ENCODE measurements at places on chromosomes 13 and 19.

DNA sequence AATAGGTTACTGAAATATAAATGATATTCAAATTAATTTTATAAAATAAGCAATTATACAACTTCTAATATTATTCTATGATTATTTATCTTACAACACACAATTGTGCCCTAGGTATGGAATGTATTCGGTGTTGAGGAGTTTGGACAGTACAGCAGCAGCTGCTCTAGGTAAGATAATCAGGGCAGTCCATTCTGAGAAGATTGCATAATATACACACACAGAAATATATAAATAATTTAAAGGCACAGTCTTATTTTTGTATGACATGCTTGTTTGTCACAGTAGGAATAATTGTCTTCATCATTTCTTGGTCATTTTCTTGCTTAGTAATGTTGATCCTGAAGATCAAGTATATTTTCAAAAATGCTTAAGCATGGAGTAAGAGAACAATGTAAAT is 849.4 kb upstream of the MIR17HG start:
- no peaks in the 10 kb centered on the region for H3K27me3 ChIP-seq
- H3K4me1 ChIP-seq: no peaks in the 10 kb centered on the region
- H3K27ac ChIP-seq: no peak overlapping the region
- H3K36me3 ChIP-seq: no peaks in the 10 kb centered on the region
- no peak overlapping the region for H3K4me3 ChIP-seq

DNA sequence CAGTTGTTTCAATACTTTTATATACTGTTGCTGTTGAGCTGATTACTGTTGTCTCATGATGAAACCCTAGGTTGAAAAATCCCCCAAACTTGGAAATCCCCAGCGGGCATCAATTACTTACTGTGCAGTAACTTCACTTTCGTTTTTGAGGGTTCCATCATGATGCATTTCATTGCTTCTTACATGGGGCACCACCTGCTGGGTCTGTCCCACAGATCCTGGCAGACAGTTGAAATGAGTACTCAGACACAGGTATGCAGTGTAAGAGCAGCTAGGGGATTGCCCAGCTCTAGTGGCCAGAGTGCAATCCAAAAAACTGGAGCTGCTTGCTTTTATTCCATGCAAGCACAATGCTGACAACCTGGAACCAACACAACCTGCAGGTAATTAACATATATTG is 132.5 kb upstream of the ZNF91 start:
- no peak overlapping the region for H3K27ac ChIP-seq
- H3K4me3 ChIP-seq: no peak overlapping the region
- H3K36me3 ChIP-seq: no peaks in the 10 kb centered on the region
- no peaks in the 10 kb centered on the region for H3K27me3 ChIP-seq

DNA sequence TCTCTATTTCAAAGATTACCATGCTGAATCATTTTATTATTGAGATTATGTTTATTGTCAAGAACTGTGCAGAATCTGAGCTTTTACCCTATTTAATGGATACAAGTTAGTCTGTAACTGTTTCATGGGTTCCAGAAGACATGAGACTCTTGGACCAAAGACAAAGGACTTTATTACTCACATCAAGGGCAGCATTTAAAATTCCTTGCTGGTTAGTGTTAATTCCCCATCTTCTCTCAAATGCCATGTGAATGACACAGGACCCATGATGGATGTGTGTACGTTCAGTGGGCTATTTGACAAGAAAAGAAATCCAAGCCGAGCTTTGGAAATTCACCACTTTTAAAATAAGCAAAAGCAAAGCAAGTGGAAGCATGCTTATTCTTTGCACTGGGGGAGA is 139.9 kb downstream of the PCDH20 start:
- DNase-seq: no peak
- H3K36me3 ChIP-seq: no peaks in the 10 kb centered on the region
- H3K4me1 ChIP-seq: no peaks in the 10 kb centered on the region
- no peak overlapping the region for H3K27ac ChIP-seq

GRCh38 chr19:33175886-33176669 is 18.1 kb upstream of the LRP3 start:
- H3K36me3 ChIP-seq: no peaks in the 10 kb centered on the region
- H3K27me3 ChIP-seq: no peaks in the 10 kb centered on the region
- no peak for DNase-seq
- H3K4me3 ChIP-seq: peak overlapping the region; percentile 90
- H3K4me1 ChIP-seq: peaks cover 45% of the 10 kb centered on the region

DNA sequence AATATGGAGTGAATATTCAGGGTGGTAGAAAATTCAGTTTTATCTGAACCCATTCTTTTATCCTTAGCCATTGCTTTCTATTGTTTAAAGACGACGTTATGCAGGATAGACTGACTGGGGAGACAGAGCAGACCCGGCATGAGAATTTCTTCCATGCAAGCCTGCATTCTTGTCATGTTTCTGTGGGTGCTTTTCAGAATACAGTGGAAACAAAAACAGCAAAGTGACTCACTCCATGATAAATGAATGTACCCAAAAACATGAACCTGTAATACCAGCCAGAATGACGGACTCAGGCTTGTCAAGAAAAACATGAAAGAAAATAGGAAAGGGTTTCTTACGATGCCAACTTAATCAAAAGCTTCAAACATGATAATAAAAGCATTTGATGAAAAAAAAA is 924.0 kb downstream of the EFNB2 start:
- no peaks in the 10 kb centered on the region for H3K36me3 ChIP-seq
- H3K4me3 ChIP-seq: no peak overlapping the region
- no peaks in the 10 kb centered on the region for H3K4me1 ChIP-seq
- H3K27me3 ChIP-seq: no peaks in the 10 kb centered on the region
- H3K27ac ChIP-seq: no peak overlapping the region

DNA sequence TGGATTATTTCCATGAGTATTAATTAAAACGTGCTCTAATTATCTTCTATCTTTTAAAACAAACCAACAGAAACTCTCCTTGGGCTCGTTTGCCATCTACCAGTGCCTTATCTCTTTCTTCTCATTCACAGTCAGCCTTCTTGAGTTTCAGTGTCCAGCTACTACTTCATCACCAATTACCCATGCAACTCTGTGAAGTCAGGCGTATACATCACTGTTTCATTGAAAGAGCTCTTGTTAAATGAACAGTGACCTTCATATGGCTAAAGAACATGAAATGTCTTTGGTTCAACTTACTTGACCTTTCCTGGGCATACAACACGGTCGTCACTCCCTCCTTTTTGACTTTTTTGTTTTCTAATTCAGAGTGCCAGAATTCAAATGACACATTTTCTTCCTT is 5.2 kb upstream of the IFT88 start:
- H3K4me3 ChIP-seq: no peak overlapping the region
- H3K36me3 ChIP-seq: no peaks in the 10 kb centered on the region
- DNase-seq: no peak
- H3K27ac ChIP-seq: no peak overlapping the region
- no peaks in the 10 kb centered on the region for H3K27me3 ChIP-seq

GRCh38 chr13:64928696-64929499 is 2301.2 kb downstream of the PCDH9 start:
- no peaks in the 10 kb centered on the region for H3K4me1 ChIP-seq
- no peaks in the 10 kb centered on the region for H3K36me3 ChIP-seq
- no peak overlapping the region for H3K27ac ChIP-seq
- H3K27me3 ChIP-seq: no peaks in the 10 kb centered on the region
- H3K4me3 ChIP-seq: no peak overlapping the region
- DNase-seq: no peak

DNA sequence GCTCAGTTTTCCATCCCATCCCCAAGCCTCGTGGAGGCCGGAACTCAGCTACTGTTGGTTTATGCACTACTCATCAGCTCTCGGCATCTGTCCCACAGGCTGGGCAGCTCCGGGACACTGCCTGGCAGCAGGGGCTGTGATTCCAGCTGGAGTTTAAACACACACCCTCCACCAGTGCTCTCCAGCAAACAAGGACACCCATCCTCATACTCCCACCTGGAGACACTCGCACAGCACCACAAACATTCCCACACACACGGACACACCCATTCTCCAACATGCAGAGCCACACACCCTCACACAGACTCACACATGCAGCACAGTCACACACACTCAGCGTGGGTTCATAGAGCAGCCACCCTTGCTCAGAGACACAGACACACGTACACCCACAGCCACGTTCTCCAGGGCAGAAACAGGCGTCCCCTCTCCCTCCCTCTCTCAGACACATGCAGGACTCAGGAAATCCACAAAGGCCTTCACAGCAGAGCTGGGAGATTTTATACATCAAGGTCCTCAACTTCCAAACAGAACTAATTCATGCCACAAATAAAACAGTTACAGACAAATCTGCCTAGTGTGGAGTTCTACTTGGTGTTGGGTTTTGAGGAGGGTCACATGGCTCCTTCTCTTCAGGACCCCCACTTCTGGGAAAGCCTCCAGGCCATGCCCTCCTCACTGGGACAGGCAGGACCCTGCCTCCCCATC is 785.4 kb downstream of the UQCRFS1 start:
- H3K4me1 ChIP-seq: no peaks in the 10 kb centered on the region
- H3K4me3 ChIP-seq: no peak overlapping the region
- H3K27ac ChIP-seq: no peak overlapping the region
- peaks cover 6% of the 10 kb centered on the region for H3K27me3 ChIP-seq

DNA sequence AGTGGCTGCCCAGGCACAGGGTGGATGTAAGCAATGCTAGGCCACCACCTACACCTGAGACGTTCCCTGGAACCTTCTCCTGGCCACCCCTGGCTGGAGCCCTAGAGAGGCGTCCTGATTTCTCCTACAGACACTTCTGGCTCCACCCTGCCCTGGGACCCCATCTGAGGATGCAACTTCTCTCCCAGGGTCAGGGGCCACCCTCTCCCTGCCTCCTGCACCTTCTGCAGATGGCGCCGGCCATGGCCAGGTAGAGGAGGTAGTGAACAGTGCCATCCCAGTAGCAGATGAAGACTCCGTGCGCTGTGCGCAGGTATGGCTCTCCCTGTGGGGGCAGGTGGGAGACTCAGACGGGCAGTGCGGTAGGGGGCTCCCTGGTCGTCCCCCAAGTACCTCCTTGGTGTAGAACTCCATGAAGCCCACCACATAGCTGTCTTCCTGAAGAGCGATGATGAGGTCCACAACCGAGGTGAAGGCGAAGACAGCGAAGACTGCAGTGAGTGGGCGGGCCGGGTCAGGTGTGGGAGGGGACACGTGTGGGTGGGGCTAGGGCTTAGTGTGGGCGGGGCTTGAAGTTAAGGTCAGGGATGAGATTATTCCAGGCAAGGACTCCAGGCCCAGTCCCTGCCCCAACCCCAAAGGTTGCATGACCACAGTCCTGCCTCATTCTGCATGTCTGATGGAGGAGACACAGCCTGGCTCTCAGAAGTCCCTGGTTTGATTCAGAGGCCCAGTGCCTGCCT is 3.0 kb downstream of the TM6SF2 start:
- H3K27ac ChIP-seq: no peak overlapping the region
- no peaks in the 10 kb centered on the region for H3K36me3 ChIP-seq
- H3K4me3 ChIP-seq: no peak overlapping the region
- peaks cover 4% of the 10 kb centered on the region for H3K4me1 ChIP-seq
- DNase-seq: no peak

- H3K36me3 ChIP-seq: no peaks in the 10 kb centered on the region
- no peaks in the 10 kb centered on the region for H3K4me1 ChIP-seq
- H3K27ac ChIP-seq: no peak overlapping the region
- H3K27me3 ChIP-seq: no peaks in the 10 kb centered on the region
Measured at GRCh38 chr19:23882493-23882892, 32.2 kb upstream of the ZNF726 start.

DNA sequence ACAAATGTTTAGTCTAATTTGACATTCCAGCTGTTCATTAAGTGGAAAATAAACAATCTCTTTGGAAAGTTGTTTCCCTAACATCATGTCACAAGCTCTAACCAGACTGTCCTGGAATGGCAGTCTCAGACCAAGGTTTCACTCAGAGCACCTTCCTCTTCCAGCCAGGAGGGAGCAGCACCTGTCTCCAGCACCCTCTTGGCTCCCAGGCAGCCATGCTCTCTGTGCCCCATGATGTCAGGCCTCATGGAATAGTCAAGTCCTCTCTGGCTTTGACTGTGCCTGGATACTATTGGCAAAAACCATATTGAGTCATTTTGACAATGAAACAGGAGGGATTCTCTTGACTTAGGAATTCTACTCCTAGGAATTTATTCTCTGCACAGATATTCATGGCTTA is 171.4 kb downstream of the OXGR1 start:
- no peak for DNase-seq
- no peaks in the 10 kb centered on the region for H3K36me3 ChIP-seq
- H3K4me1 ChIP-seq: no peaks in the 10 kb centered on the region
- no peak overlapping the region for H3K27ac ChIP-seq

DNA sequence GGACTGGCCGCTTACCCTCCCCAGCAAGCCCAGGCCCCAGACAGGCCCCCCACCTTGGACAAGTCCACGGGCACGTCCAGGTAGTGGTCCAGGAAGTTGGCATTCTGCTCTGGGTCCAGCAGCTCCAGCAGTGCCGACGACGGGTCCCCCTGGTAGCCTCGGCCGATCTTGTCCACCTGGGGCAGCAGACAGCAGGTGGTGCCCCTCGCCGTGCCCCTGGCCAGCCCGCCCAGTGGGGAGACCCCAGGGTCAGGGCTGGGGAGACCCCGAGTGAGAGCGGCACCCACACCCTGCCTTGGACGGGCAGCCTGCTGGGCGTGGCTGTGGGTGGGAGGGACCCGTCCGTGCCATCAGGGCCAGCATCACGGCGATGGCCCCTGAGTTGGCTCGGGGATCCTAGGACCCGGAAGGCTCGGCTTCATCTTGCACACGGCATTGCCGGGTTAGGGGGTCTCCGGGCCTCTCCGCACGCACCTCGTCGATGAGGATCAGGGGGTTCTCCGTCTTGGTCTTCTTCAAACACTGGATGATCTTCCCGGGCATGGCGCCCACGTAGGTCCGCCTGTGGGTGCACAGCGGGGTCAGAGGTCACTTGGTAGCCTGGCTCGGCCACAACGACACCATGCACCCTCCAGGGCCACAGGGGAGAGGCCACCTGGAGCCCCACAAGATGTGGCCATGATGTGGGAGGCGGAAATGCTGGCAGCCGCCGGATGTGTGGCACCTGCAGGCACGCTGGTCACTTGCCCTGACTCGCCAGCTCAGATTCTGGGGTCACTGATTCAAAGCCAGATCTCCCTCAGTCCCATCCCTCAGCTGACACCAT is 6.3 kb downstream of the RPL36 start:
- DNase-seq: no peak
- peaks cover 84% of the 10 kb centered on the region for H3K36me3 ChIP-seq
- H3K27me3 ChIP-seq: no peaks in the 10 kb centered on the region
- no peak overlapping the region for H3K27ac ChIP-seq

GRCh38 chr13:101767131-101767530 is 314.7 kb downstream of the ITGBL1 start:
- H3K36me3 ChIP-seq: no peaks in the 10 kb centered on the region
- no peaks in the 10 kb centered on the region for H3K27me3 ChIP-seq
- H3K4me1 ChIP-seq: no peaks in the 10 kb centered on the region
- no peak overlapping the region for H3K4me3 ChIP-seq
- no peak overlapping the region for H3K27ac ChIP-seq

DNA sequence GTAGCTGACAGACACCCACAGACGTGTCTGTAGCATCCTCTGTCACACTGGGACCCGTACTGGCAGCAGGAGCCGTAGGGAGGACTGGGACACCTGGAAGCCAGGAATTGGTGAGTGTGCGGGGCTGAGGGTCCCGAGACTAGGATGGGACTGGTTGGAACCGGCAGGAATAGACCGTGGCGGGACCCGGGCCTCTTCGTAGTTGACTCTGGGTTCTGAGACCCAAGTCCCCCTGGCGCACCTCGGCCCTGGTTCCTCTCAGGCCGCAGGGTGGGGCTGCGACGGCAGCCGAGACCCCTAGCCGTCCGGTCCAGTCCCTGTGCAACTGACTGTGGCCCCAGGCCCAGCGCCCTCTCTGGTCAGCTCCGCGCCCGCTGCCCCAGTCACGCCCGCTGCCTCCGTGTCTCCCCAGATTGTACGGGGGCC is 64.7 kb downstream of the ZNF823 start:
- no peaks in the 10 kb centered on the region for H3K27me3 ChIP-seq
- DNase-seq: no peak
- no peaks in the 10 kb centered on the region for H3K36me3 ChIP-seq
- H3K4me3 ChIP-seq: peak overlapping the region; percentile 64
- peaks cover 10% of the 10 kb centered on the region for H3K4me1 ChIP-seq

Data from T-cell (primary cell).